Gastroesophageal sphincter (tissue), 4 donors: ENCODE measurements at places on chromosomes 3 and 15. TPM values are rescaled to one million over a fixed set of nuclear protein-coding genes. Genes with fewer than 3 reads are reported as not detected.

ITIH1 gene
- not detected for total RNA-seq

DNA sequence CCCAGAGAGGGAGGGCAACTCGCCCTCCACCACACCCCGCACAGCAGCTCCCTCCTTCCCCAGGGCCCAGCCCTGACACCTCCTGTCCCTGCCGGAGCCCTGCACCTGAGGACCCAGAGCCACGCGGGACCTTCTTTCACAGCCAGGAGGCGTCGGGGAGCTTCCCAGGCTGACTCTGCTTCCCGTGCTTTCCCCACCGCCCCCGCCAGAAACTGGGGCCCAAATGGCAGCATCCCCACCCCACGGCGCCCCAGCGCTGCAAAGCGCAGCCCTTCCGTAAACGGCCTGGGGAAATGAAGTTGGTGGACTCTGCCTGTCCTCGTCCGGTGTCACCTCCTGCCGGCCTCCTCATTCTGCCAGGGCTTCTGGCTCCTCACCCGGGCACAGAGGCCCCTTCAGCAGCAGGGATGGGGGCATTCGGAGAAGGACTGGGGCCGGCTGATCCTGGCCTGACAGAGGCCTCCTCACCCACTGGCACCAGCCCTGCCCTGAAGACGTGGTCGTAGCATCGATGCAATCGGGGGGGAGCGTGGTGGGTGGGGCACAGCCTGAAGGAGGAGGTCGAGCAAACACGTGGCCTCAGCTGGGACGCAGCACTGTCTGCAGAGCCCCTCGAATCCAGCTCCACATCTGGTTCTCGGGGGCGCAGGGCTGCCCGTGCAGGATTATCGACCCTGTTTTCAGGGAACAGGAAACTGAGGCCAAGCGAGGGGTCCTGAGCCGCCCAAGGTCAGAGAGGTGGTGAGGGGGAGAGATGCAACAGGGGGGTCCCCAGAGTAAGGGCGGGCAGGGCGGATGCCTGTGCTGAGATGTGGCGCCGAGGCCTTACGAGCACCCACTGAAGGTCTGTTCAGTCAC lies 235.4 kb downstream of the XXYLT1 start:
- H3K4me1 ChIP-seq, result no peaks in the 10 kb centered on the region
- H3K27ac ChIP-seq, result no peak overlapping the region
- peaks cover 3% of the 10 kb centered on the region for H3K27me3 ChIP-seq
- H3K36me3 ChIP-seq, result no peaks in the 10 kb centered on the region
- ATAC-seq, result no peak

SNRPN gene
- 105 TPM for total RNA-seq

GRCh38 chr3:122233101-122233952 lies 49.9 kb downstream of the CASR start:
- peak; percentile 52 for ATAC-seq
- no peak overlapping the region for H3K4me3 ChIP-seq
- no peak overlapping the region for H3K27ac ChIP-seq
- no peaks in the 10 kb centered on the region for H3K4me1 ChIP-seq

- ATAC-seq, result peak; percentile 48
- H3K27ac ChIP-seq, result no peak overlapping the region
- peaks cover 10% of the 10 kb centered on the region for H3K4me1 ChIP-seq
- no peaks in the 10 kb centered on the region for H3K27me3 ChIP-seq
- H3K36me3 ChIP-seq, result no peaks in the 10 kb centered on the region
Measured at GRCh38 chr15:74193299-74193718, 9.3 kb downstream of the STRA6 start.

CLDN1 gene
- total RNA-seq, result 0.50 TPM

DNA sequence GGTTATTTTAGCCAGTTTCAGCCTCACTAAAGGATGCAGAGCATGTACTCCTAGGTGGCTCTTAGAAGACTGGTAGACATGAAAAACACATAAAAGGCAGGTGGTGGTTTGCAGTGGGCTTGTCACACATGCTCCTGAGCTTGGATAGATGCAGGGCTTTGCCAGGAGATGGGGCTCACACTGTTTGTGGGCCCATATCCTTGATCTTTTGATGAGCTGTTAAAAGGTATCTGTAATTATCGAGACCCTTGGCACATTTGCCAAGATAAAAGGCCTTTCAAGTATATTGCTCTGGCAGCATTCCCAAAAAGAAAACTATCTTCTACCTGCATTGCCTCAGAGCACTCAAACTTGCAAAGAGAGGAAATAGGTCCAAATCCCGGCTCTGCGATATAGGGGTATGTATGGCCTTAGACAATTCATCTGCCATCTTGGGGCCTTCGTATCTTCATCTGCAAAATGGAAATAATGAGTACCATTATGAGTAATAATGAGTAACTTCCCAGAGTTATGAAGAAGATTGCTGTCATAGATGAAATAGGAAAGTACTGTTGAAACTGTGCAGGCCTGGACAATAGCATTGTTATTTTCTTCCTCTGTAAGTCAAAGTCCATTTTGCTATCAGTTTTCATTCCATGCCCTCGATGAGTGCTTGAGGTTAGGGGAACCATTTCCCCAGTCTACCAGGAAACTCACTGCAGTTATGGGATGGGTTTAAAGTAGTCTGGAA lies 172.7 kb downstream of the SYNPR start:
- H3K4me3 ChIP-seq, result no peak overlapping the region
- no peak for ATAC-seq
- H3K4me1 ChIP-seq, result no peaks in the 10 kb centered on the region
- H3K36me3 ChIP-seq, result no peaks in the 10 kb centered on the region
- no peak overlapping the region for H3K27ac ChIP-seq
- H3K27me3 ChIP-seq, result peaks cover 18% of the 10 kb centered on the region

DNA sequence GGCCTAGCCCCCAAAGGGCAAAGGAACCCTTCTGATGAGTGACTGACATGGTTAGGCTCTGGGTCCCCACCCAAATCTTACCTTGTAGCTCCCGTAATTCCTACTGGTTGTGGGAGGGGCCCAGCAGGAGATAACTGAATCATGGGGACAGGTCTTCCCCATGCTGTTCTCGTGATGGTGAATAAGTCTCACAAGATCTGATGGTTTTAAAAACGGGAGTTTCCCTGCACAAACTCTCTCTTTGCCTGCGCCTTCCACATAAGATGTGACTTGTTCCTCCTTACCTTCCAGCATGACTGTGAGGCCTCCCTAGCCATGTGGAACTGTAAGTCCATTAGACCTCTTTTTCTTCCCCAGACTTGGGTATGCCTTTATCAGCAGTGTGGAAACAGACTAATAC lies 16.9 kb downstream of the TKT start:
- H3K27ac ChIP-seq, result peak overlapping the region; percentile 78
- no peak overlapping the region for H3K4me3 ChIP-seq
- H3K4me1 ChIP-seq, result peaks cover 26% of the 10 kb centered on the region
- H3K36me3 ChIP-seq, result peaks cover 88% of the 10 kb centered on the region
- H3K27me3 ChIP-seq, result no peaks in the 10 kb centered on the region

CFAP44 gene
- total RNA-seq, result 3.2 TPM

DNA sequence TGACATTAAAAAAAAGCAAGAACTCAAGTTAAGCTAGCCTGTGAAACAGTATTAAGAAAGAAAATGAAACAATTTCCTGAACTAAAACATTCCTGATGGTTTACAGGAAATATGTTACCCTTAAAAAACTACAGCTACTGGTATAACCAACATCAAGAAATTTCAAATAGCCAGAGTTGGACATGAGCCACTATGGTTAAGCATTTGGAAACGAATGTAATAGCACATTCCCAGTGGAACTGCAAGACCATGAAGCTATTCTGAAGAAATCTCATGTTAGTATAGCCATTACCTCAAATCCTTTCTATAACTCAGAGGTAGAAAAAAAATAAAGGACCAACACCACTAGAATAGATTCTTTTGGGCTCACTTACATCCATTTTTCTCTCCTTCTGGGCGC lies 30.2 kb downstream of the CPNE4 start:
- H3K27ac ChIP-seq, result no peak overlapping the region
- H3K27me3 ChIP-seq, result no peaks in the 10 kb centered on the region
- H3K36me3 ChIP-seq, result no peaks in the 10 kb centered on the region
- H3K4me1 ChIP-seq, result no peaks in the 10 kb centered on the region

NLGN1 gene
- total RNA-seq, result 26.4 TPM

GRCh38 chr15:50418041-50418583 lies 6.1 kb upstream of the USP8 start:
- H3K27ac ChIP-seq, result no peak overlapping the region
- no peak overlapping the region for H3K4me3 ChIP-seq
- H3K4me1 ChIP-seq, result no peaks in the 10 kb centered on the region
- no peaks in the 10 kb centered on the region for H3K36me3 ChIP-seq

GRCh38 chr15:71094137-71094536 lies 21.1 kb upstream of the THSD4 start:
- no peaks in the 10 kb centered on the region for H3K4me1 ChIP-seq
- H3K36me3 ChIP-seq, result no peaks in the 10 kb centered on the region
- H3K27me3 ChIP-seq, result no peaks in the 10 kb centered on the region
- no peak overlapping the region for H3K27ac ChIP-seq

- no peaks in the 10 kb centered on the region for H3K4me1 ChIP-seq
- ATAC-seq, result no peak
- H3K27ac ChIP-seq, result no peak overlapping the region
- H3K27me3 ChIP-seq, result peaks cover 5% of the 10 kb centered on the region
Measured at GRCh38 chr3:43872301-43872700, 181.6 kb downstream of the ABHD5 start.

- no peaks in the 10 kb centered on the region for H3K27me3 ChIP-seq
- ATAC-seq, result no peak
- peaks cover 33% of the 10 kb centered on the region for H3K36me3 ChIP-seq
- no peaks in the 10 kb centered on the region for H3K4me1 ChIP-seq
- H3K4me3 ChIP-seq, result no peak overlapping the region
Measured at GRCh38 chr3:188407158-188407880, 253.4 kb downstream of the LPP start.

GRCh38 chr15:30979457-30979856 lies 12.0 kb downstream of the MTMR10 start:
- no peaks in the 10 kb centered on the region for H3K36me3 ChIP-seq
- ATAC-seq, result no peak
- no peaks in the 10 kb centered on the region for H3K27me3 ChIP-seq
- H3K4me3 ChIP-seq, result no peak overlapping the region
- no peaks in the 10 kb centered on the region for H3K4me1 ChIP-seq

CFAP100 gene
- not detected for total RNA-seq

DNA sequence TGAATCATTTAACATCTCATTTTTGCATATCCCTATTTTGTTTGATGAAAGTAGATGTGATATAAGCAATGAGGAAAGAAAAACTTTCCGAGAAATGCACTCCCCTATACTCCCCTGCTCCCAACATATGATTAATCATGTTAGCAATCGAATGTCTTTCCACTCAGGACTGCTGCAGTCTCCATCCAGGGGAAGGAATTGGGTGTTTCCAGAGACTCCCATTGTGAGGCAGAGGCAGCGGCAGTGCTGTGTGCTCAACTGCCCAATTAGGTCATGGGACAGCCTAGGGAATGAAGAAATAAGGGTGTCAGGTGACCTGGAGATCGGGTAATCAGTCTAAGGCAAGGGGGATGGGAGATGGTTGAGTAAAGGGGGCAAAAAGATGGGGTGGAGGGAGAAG lies 268.6 kb upstream of the MEIS2 start:
- H3K27ac ChIP-seq, result no peak overlapping the region
- no peak for ATAC-seq
- no peak overlapping the region for H3K4me3 ChIP-seq
- H3K27me3 ChIP-seq, result no peaks in the 10 kb centered on the region

GRCh38 chr3:115937054-115937453 lies 313.7 kb downstream of the GAP43 start:
- no peaks in the 10 kb centered on the region for H3K36me3 ChIP-seq
- H3K27me3 ChIP-seq, result no peaks in the 10 kb centered on the region
- H3K27ac ChIP-seq, result no peak overlapping the region

COL8A1 gene
- total RNA-seq, result 20.3 TPM

DNA sequence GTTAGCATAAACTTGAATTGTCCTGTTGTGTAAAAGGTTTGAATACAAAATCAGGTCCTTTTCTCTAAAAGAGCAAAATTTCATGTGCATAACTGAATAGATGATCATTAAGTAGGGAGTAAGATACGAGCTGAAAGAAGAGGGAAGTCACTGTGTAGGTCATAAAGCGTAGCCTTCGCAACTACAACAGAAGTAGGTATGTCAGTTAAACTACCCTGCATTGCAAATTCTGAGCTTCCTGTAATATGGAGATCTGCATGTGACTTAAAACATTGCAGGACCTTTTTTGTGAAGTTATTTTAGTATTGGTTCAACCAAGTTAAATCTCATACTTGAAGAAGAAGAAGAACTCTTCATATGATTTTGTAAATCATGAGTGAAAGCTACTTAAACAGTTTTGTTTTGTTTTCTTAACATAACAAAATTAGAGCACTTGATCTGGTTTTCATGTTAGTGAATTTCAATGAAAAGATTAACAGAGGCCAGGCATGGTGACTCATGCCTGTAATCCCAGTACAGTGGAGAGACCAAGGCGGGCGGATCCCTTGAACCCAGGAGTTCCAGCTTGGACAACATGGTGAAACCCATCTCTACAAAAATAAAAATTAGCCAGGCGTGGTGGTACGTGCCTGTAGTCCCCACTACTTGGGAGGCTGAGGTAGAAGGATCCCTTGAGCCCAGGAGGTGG lies 26.4 kb downstream of the ARMC8 start:
- no peaks in the 10 kb centered on the region for H3K27me3 ChIP-seq
- H3K27ac ChIP-seq, result no peak overlapping the region
- ATAC-seq, result no peak
- H3K4me1 ChIP-seq, result peaks cover 25% of the 10 kb centered on the region
- no peak overlapping the region for H3K4me3 ChIP-seq
- peaks cover 33% of the 10 kb centered on the region for H3K36me3 ChIP-seq

DNA sequence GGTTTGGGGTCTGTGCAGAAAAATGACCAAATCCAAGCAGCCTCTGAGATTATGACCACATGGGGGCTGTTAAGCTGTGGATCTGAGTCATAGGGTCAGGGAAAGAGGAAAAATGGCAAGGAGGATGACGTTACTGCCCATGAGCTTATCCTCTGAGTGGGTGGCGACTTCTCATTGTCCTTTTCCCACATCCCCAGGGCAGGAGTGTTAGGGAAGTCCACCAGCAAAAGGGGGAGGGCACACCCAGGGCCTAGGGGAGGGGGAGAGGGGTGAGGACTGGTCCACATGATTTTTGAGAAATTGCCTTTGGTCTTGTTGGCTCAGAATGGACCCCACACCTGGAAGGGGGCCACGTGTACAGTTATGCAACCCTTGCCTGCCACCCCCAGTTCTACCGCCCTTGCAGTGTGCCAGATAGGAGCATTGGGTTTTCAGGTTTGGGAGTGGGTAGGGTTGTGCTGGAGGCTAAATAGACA lies 2.6 kb downstream of the CD276 start:
- H3K36me3 ChIP-seq, result no peaks in the 10 kb centered on the region
- no peak overlapping the region for H3K4me3 ChIP-seq
- H3K27me3 ChIP-seq, result no peaks in the 10 kb centered on the region

KLHL40 gene
- not detected for total RNA-seq

DNA sequence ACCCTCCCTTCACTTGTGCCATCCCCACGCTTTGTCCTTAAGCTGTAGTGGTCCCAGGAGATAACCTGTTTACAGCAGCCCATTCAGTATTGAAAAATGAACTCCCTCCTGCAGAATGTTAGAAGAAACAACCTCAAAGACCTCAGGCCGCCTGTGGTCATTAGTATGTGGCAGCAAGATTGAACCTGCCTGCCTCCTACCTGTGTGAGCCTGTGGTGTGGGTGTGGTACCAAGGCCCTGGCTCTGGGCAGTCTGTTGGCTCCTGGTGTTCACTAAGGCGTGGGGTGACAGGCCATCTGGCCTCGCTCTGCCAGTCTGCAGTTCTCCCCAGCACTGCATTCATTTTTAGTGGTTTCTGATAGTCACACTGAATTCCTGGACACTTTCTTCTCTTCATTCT lies 21.0 kb downstream of the LSM3 start:
- H3K27me3 ChIP-seq, result no peaks in the 10 kb centered on the region
- H3K4me1 ChIP-seq, result no peaks in the 10 kb centered on the region
- ATAC-seq, result no peak
- no peak overlapping the region for H3K27ac ChIP-seq

GRCh38 chr3:29601861-29602585 lies 321.2 kb downstream of the RBMS3 start:
- no peak overlapping the region for H3K4me3 ChIP-seq
- no peak for ATAC-seq
- H3K4me1 ChIP-seq, result no peaks in the 10 kb centered on the region
